Omental fat pad (tissue), 4 donors: ENCODE measurements at places on chromosomes 1 and 21. TPM values are rescaled to one million over a fixed set of nuclear protein-coding genes. Genes with fewer than 3 reads are reported as not detected.

GRCh38 chr1:30329263-30329753 lies 394.1 kb downstream of the MATN1 start:
- DNase-seq, result no peak

SGIP1 gene
- 5.8 TPM for total RNA-seq

TMPRSS15 gene
- total RNA-seq, result not detected

CD2 gene
- 3.1 TPM for total RNA-seq

HORMAD1 gene
- total RNA-seq, result 2.0 TPM

CFHR1 gene
- total RNA-seq, result not detected

DNA sequence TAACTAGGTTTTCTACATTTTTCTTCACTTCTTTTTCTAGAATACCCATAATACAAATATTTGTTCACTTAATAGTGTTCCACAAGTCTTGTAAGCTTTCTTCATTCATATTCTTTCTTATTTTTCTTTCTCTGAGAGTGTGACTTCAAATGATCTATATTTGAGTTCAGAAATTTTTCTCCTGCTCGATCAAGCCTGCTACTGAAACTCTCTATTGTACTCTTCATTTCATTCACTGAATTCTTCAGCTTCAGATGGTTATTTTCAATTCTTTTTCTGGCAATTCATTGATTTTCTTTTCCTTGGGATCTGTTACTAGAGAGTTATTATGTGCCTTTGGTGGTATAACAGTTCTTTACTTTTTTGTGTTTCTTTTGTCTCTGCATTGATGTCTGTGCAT lies 82.5 kb upstream of the CAMK1G start:
- no peak for DNase-seq

DUSP10 gene
- total RNA-seq, result 13.0 TPM

CDC7 gene
- 2.8 TPM for total RNA-seq

- no peak for DNase-seq
These were observed 559.8 kb upstream of the USP24 start for GRCh38 chr1:55775007-55775406.

DNA sequence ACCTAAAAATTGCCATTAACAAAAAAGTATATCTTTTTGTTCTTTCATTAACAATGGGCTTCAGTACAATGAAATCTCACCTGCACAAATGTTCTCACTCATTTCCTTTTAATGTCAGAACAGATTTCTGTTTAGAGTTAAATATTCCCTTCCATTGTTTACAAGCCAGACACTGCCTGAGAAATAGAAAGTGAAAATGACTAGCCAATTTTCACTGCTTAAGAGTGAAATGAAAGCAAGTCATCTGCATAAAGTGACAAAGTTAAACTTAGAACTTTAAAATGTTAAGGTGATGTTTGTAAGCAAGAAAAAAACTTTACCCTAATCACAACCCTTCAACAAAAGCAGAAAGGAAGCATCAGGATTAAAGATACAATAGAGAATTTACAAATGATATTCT lies 27.5 kb downstream of the COA6 start:
- no peak for DNase-seq

- DNase-seq, result no peak
These were observed 39.4 kb upstream of the PTGFRN start for GRCh38 chr1:116870300-116870699.

- no peak for DNase-seq
These were observed 95.1 kb downstream of the FASLG start for GRCh38 chr1:172753964-172754363.

- DNase-seq, result no peak
These were observed 49.9 kb downstream of the C8B start for GRCh38 chr1:56915960-56916359.

GRCh38 chr1:229336345-229336744 lies 6.5 kb downstream of the CCSAP start:
- no peak for DNase-seq

CACNA1S gene
- total RNA-seq, result not detected

DNA sequence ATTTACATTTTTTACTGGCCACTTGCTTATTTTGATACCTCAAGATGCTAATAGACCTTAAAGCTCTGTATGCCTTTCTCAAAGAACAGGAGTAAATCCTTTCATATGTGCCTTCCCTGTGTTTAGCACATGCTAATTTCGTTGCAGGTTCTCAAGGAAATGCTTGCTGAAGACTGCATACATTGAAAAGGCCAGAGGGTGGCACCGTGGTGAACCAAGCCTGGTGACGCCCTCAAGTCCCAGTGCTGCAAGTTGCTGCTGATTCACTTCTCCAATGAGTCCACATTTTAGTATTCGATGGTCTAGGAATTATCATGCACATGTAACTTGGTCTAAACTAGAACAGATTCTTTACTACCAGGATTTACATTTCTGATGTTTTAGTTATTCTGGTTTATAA lies 94.1 kb downstream of the CLDN17 start:
- DNase-seq, result no peak

- DNase-seq, result no peak
These were observed 599 bp downstream of the MRPL24 start for GRCh38 chr1:156740237-156740740.

GPR153 gene
- 11.8 TPM for total RNA-seq

GRCh38 chr1:216049741-216050430 lies 373.4 kb downstream of the USH2A start:
- no peak for DNase-seq

C1orf226 gene
- 2.5 TPM for total RNA-seq

- DNase-seq, result no peak
These were observed 163.4 kb upstream of the CD34 start for GRCh38 chr1:208074353-208074752.

DCST2 gene
- total RNA-seq, result 0.79 TPM

GRCh38 chr1:205983925-205984725 lies 19.1 kb downstream of the RAB7B start:
- no peak for DNase-seq

DNA sequence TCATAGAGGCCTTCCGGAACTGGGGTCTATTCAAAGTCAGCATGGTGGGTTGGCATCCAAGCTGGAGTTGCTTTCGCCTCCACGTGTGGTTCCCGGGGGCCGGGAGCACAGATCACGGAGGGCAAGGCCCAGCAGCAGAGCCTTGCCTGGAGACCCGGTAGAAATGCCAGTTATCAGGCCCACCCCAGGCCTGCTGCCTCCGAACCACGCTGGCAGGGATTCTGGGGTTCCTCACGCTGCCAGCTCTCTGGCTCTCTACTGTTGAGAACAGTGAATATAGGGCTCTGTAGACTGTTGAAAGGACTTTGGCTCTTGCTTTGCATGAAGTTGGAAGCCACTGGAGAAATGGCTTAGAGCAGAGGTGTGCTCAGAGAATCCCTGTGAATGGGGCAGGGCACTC lies 127.5 kb downstream of the RIPK4 start:
- no peak for DNase-seq

GRCh38 chr1:29391362-29391880 lies 155.1 kb downstream of the PTPRU start:
- DNase-seq, result no peak

DNA sequence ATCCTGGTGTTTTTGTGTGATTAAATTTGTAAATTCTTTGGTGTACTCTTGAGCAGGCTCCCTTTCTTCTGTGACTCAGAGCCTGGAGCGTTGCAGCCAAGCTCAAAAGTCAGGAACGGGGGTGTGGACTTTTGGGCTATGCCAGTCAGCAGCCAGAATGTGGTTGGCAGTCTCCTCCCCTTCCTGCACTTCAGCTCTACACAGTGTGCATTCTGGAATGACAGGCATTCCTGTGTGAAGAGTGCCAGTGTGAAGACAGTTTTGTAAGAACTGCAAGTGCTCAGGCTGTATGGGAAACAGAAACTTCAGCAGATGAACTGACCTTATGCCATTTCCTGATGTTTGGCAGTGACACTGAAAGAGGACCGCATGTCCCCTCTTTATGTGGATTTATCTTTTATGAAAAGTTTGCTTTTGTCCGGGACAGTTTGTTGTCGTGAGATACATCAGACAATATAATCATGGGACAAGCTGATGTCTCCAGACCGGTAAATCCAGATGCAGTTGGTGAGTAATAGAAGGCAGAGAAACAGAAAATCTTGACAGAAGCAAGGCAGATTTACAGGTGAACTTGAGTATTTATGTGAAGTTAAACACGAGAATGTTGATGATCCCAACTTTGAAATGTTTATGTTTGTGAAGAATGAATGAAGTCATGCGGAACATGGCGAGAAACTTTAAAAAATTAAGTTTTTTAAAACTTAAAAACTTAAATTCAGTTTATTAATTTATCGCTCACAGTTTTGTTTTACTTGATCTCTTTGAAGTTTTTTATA lies 67.7 kb upstream of the RCC1 start:
- DNase-seq, result peak; percentile 47

- DNase-seq, result no peak
These were observed 719.0 kb downstream of the RWDD3 start for GRCh38 chr1:95953015-95953414.

DNA sequence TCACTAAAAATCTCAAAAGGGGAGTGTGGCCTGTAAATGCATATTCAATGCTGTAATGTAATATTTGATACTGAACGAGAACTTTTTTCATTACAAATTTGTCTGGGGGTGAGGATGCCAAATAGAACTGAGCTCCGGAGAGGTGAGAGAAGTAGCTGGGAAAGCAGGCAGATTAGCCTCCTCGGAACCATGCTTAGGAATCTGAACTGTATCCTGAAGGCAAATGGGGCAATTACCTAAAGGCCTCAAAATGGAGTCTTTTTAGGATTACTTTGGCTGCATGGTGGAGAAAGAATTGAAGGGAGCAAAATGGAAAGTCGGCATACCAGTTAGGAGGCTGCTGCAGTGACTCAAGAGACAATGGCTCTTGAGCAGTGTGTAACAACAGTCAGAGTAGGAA lies 178.8 kb downstream of the CDC7 start:
- DNase-seq, result no peak

GRCh38 chr1:204221271-204221670 lies 7.5 kb upstream of the GOLT1A start:
- no peak for DNase-seq

RPS8 gene
- 2,684 TPM for total RNA-seq

GRCh38 chr1:58722967-58723366 lies 23.1 kb upstream of the MYSM1 start:
- no peak for DNase-seq

VSIG8 gene
- total RNA-seq, result not detected

DNA sequence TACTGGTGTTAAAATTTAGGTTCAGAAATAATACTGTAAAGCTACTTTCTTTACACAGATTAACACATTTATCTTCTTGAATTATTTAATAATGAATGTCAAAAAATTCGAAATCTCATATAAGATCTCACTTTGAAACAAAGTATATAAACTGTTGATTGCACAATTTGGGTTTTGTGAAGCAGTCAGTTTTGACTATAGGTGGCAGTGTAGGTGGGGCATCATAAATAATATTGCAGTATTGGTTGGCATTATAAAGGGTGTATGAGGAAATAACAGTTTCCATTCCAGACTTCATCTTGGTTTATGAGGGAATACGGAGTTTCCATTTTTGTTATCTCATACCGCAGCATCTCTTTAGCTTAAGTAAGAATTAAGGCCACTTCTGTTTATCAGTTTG lies 49.9 kb downstream of the SUCO start:
- no peak for DNase-seq

DNA sequence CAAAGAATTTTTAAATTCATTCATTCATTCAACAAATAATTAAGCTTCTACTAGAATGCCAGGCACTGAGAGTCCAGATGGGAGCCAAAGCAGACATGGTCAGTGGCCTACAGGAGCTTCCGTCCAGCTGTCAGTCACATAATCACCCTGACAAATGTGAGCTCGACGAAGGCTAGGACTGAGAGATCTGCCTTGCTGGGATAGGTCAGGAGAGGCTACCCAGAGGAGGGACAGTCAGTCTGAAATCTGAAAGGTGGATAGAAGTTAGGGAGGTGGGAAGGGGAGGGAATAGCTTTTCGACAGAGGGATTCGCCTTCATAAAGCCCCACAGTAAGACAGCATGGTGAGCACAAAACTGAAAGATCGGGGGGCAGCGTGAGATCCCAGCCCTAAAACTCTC lies 8.3 kb downstream of the EPHX1 start:
- DNase-seq, result no peak

DNA sequence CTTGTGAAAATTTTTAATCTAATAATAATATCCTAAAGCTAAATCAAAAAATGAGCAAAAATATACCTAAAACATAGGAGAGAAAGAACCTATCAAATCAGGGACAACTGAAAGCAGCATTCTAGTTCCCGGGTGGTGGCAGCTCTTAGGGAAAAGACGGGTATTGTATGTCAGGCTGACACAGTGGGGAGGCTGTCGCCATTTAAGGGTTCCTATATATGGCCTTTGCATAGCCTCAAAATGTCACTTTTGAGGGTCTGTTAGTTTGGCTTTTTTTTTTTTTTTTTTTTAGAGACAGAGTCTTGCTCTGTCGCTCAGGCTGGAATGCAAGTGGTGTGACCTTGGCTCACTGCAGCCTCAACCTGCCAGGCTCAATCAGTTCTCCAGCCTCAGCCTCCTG lies 6.0 kb downstream of the CLSTN1 start:
- DNase-seq, result no peak

IRF6 gene
- total RNA-seq, result 1.2 TPM

TMEM82 gene
- total RNA-seq, result not detected

- DNase-seq, result no peak
These were observed 585.2 kb upstream of the B3GALT2 start for GRCh38 chr1:193771596-193771995.

DNA sequence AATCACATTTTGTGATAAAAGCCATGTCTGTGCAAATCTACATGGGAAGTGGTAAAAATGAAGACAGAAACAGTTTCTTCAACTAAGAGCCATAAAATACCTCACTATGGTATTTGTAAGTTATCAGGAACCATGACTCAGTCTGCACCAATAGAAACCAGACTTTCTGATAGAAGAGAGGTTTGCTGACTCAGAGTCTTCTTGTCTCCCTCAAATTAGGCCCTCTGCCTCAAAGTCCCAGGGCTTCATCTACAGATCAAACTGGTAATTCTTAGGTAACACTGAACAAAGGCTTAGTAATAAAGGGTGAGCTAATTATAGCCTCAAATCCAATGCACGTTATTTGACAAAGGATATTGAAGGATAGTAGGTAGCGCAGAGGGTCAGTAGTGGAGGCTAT lies 30.9 kb upstream of the SSX2IP start:
- DNase-seq, result no peak

GRCh38 chr21:45376459-45377324 lies 28.3 kb upstream of the COL18A1 start:
- no peak for DNase-seq

DNA sequence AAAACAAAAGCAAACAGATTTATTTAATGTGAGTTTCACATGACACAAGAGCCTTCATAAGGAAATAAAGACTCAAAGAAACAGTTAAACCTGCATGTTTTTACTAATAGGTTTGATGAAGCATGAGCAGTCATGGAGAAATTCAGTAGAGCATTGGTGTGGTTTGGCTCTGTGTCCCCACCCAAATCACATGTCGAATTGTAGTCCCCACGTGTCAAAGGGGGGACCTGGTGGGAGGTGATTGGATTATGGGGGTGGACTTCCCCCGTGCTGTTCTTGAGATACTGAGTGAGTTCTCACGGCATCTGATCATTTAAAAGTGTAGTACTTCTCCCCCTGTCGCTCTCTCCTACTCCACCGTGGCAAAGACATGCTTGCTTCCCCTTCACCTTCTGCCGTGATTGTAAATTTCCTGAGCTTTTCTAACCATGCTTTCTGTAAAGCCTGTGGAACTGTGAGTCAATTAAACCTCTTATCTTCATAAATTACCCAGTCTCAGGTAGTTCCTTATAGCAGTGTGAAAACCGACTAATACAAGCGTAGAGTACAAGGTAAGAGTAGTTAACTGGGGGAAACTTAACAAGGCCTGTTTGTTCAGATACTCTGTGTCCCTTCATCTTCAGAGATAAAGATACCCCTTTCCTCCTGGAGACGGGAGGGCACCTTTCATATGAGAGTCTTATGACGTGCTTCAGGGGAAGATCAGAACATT lies 354.8 kb downstream of the SIPA1L2 start:
- DNase-seq, result no peak
